ENCODE measurements at places on chromosomes 3 and 15.

- no peak for DNase-seq
Measured at GRCh38 chr15:65653801-65654521, 32.2 kb downstream of the SLC24A1 start.

DNA sequence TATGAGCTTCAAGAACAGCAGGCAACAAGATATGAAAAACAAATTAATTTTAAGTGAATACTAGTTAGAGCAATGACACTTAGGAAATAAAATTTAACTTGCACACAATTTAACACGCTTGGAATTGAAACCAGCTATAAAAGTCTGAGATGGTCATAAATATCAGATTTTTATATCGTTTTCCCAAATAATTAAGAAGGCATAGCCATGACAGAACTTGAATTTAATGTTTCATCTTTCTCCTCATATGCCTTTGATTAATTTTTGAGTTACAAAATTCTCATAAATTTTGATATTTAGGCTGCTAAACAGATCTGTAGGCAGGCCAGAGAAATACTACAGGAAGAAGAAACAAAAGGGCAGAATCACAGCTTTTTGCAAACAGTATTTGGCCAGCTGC lies 38.5 kb downstream of the CD200R1L start:
- no peak for DNase-seq

GRCh38 chr15:51678096-51678495 lies 3.2 kb upstream of the SCG3 start:
- no peak for DNase-seq

DNA sequence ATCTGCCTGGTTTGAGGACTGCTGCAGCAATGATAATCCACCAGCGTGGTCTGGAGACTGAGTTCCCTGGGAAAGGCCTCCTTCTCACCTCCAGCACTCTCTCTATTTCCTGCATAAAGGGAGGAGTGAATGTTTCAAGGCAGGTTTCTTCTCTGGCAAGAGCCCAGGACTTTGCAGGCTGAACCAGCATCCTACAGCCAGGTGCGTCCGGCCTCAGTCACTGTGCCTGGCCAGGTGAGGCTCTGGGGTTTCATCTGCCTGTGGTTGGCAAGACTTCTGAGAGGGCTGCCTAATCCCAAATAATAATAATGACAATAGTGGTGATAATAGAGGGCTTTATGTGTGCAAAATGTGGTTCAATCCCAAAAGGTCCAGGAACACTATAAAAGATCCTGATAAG lies 269.0 kb upstream of the TBC1D5 start:
- DNase-seq, result no peak

DNA sequence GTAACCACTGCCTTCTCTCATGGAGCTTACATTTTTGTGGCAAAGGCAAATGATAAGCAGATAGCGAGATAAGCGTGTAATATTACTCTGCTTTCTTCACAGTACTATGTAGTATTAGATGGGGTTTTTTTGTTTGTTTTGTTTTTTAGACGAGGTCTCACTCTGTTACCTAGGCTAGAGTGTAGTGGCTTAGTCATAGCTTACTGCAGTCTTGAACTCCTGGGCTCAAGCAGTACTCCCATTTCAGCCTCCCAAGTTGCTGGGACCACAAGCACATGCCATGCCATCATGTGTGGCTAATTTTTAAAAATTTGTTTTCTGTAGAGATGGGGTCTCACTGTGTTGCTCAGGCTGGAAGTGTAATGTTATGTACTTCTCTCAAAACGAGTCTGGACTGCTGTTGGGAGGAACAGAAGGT lies 22.9 kb downstream of the MBNL1 start:
- DNase-seq, result no peak

DNA sequence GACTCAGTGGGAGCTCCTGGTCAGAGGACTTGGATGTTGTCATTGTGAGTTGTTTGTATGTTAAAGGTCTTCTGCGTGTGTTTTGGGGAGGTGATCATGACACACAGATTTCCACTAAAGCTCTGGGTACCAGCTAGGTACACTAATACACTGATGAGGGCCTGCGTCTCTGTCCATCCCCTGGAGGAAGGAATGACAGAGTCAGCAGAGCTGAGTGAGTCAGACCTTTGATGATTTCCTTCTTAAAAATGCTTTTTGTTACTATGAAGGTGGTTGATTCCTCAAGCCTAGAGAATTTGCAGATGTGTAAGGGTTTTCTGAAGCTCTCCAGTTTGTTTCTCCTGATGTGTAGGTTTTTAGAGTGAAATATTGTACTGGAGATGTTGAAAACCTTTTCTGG lies 424.1 kb upstream of the TPM1 start:
- DNase-seq, result peak; percentile 41

DNA sequence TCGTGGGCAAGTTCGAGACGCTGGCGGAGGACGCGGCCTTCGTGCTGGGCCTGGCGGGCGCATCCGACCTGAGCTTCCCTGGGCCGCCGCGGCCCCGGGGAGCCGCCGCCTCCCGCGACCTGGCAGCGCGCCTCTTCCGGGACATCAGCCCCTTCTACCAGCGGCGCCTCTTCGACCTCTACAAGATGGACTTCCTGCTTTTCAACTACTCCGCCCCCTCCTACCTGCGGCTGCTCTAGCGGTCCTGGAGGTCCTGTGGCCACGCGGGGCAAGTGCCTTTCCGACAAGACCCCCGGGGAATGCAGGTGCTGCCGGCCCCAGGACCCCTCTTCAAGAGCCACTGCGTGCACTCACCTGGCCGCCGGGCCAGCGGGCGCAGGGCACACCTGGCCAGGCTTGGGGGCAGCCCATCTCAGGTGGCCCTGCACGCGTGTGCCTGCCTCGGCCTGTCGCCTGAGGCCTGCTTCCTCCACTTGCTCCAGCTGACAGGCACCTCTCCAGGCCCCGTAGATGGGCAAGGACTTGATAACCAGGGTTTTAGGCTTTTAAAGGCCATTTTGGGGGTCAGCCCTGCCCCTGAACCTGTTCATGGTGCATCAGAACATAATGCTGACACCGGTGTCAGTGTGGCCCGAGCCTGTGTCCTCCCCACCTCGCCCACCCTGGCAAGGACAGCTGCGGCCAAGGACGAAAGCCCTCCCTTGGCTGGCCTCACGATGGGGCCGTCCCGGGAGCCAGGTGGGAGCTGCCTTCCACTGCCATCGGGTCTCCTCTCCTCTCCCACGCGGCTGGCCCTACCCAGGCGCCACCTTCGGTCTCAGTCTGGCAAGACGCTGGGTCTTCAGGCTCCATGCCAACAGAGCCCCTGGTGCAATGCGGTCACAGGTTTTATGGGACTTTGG lies 16.1 kb downstream of the C3orf22 start:
- DNase-seq, result no peak

DNA sequence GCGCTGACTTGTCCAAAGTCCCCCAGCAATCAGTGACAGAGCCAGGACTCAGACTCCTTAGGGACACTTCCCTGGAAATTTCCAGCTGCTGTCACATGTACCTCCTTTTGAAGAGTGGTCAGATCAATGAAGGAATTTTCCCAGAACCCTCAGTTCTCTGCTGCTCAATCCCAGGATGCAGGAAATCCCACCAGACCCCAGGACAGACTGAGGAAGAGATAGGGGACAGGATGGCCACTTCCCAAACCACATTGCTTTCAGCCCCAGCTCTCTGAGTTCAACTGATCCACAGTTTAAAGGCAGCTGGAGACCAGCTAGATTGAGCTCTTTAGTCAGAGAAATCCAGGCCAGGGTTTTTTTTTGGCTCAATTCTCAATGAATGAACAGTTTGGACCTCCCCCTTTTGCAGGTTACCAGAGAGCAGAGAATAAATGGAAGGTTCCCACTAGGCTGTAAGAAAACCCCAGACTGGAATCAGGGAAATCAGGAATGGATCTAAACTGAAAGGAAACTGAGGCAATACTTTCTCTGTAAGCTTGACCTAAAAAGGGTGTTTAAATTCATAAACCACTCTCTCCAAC lies 1.5 kb downstream of the CYP1A1 start:
- peak; percentile 74 for DNase-seq

DNA sequence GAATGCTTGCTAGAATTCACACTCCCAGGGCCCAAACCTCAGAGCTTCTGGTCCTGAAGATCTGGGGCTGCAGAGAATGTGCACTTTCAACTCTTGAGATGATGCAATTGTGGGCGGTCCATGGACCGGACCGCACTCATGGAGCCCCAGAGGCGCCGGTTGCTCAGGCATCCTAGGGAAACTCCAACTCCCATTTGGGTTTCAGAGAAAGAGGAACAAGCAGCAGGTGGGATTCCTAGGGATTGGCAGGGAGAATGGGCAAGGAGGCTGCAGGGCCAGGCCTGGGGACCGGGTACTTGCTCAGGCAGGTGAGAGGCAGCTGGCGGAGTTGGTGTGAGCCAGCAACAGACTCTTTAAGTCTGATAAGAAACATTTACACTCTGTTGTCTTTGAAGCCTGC lies 3.5 kb downstream of the NOX5 start:
- no peak for DNase-seq

GRCh38 chr15:57133127-57133968 lies 214.9 kb downstream of the TCF12 start:
- no peak for DNase-seq

GRCh38 chr15:41930221-41930866 lies 36.5 kb upstream of the SPTBN5 start:
- DNase-seq, result peak; percentile 47

- DNase-seq, result peak; percentile 81
Measured at GRCh38 chr3:66037330-66037985, 1.3 kb downstream of the MAGI1 start.

- DNase-seq, result peak; percentile 22
Measured at GRCh38 chr3:55330756-55331155, 156.3 kb downstream of the WNT5A start.

DNA sequence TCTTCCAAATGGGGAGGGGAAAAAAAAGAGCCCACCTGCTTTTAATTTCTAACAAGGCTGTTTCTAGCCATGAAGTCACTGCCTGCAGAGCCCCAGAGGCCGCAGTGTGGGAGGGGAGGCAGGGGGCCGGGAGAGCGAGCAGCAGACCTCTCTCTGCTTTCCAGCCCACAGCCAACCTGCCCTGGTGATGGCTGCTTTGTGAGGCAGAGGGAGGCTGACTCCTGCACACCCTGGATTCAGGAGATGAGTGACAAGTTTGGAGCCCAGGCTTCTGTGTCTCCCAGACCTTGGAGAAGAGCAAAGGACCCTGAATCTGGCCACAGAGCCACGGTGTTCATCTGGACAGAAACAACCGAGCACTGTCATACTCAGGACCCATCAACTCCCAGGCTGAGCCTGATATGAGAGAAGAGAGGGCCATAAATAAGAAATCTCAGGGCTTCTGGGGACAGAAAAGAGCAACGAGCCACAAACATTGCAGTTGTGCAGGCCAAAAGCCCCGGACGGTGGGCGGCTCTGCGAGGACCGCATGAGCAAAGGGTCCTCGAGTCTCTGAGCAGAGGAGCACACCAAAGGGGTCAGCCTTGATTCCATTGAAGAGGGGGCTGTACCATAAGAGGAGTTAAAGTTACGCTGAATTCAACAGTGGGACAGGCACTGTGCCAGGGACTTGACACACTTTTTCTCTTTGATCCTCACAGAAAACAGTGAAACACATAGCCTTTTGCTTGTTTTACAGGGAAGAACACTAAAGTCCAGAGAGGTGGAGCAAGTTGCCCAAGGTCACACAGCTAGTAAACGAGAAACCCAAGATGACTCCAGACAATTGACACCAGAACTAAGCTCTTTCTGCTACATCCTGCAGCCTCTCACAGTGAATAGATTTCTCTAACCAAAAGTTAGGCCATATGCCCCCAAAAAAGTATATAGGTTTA lies 97.2 kb downstream of the SEMA5B start:
- no peak for DNase-seq

- DNase-seq, result no peak
Measured at GRCh38 chr15:28978661-28979060, 92.9 kb downstream of the APBA2 start.

- no peak for DNase-seq
Measured at GRCh38 chr3:132703733-132704132, 18.5 kb downstream of the NPHP3 start.

DNA sequence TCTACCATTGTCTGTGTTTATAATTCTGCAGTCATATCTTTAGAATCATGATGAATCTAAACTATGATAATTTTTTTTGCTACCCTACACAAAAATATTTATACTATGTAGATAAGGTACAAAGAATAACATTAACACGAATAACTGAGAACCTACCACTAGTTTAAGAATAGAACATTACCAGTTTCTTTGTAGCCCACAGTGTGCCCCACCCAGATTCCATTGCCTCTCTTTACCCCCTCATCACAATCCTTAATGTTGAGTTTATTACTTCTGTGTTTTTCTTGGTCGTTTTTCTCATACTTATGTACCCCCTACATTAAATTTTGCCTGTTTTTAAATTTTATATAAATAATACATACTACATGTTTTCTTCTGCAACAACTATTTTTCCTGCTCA lies 140.5 kb downstream of the BBX start:
- DNase-seq, result no peak

- DNase-seq, result no peak
Measured at GRCh38 chr3:161275919-161276318, 54.8 kb downstream of the NMD3 start.

- peak; percentile 64 for DNase-seq
Measured at GRCh38 chr15:58770519-58770856, 614 bp upstream of the MINDY2 start.

DNA sequence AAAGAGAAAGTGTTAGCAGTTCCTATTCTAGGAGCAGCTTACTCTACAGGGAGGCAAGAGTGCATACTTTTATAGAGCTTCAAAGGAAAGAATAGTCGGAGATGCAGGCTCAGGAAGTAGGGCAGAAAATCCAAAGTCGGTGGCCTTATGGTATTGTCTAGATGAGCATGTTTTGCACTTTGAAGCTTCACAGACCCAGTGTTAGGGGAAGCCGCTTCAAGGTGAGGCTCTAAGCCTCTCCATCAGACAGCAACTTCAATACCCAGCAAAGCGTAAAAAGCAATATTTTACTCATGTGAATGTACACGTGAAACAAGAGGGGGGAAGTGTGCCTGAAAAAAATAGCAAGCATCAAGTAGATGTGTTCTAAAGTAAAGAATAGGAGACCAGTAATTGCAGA lies 125.6 kb upstream of the RASGRP1 start:
- DNase-seq, result no peak

GRCh38 chr3:183808355-183808754 lies 17.0 kb downstream of the MAP6D1 start:
- no peak for DNase-seq

- DNase-seq, result no peak
Measured at GRCh38 chr3:123525433-123525832, 59.4 kb downstream of the HACD2 start.

- no peak for DNase-seq
Measured at GRCh38 chr15:70478251-70478990, 284.9 kb downstream of the UACA start.

- no peak for DNase-seq
Measured at GRCh38 chr3:155420881-155421486, 127.5 kb upstream of the STRIT1 start.

DNA sequence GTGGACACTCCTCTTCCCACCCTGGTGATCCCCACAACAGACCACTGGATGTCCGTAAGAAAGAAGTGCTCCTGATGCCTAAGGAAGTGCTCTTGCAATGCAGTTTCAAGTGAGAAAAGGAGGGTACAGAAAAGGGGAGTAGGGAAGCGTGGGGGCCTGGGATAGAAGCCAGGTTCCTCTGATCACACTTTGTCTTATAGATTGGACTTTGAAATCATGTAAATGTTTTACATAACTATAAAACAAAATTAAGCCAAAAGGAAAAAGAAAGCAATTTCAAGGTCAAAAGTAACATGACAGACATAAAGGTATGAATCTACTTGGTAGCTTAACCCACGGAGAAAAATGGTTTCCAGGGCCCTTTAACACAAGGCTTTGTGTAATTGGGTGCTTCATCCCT lies 107.3 kb upstream of the TRPM1 start:
- DNase-seq, result no peak

GRCh38 chr3:112395181-112395895 lies 62.4 kb downstream of the CD200 start:
- DNase-seq, result no peak
